ENCODE measurements at places on chromosomes 7 and 10.

DNA sequence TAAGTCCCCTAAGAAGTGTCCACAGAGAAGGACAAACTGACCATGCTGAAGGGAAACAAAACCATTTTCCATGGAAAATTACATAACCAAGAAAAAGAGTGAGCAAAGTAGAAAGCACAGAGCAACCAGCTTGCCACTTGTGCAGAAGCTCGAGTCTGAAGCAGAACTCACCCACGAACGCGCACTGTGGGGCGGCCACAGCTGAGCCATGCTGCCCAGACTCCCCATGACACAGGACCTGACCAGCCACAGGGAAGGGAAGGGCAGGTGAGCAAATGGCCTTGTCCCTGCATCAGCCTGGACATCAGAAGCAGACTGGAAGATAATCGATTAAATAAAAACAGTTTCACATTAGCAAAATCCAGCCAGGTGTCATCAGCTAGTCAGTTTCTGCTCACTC, 95.7 kb downstream of the TCERG1L start:
- DNase-seq: no peak

- no peak for DNase-seq
Measured at GRCh38 chr7:15248514-15248913, 313.3 kb downstream of the AGMO start.

DNA sequence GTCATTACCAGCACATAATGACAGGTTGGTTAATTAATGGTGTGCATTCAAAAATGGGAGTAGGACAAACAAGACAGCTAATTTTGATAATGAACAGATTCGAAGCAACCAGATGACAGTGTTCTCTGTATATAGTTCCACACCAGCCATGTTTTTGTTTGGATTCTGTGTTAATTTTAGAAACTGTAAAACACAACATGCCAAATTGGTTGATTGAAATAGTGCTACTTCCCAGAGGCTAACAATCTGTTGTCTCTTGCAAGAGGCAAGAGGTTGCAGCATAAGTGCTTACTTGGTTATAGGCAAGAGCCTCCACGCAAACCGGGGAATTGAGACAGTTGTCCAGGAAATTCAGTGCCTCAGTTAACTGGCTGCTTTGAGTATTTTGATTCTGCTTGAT, 170.2 kb upstream of the HABP2 start:
- DNase-seq: no peak

DNA sequence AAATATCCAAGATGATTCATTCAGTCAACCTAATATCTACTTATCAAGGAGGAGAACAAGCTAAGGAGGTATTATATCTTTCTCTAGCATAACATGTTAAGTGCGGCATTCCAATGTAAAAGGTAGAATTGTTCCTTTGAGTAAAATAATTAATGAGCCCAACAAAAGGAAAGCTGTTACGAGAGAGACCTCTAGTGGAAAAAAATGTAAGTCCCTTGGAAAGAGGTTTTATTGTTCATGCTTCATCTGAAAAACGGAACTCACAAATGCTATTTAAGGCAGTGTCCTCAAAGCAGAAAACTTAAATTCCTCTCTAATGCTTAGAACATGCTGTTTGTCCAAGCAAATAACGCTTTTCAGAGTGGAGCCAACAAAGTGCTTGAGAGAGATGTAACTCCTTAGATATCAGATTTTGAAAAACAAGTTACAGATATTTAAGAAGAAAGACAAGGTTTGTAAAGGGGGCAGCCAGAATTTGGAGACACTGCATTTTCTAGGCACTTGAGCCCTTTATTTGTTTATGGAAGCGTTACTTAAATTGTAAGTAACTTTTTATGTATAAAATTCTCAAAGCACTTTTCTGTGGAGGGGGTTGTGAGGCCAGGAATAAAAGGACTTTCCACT, 119.9 kb downstream of the TFEC start:
- no peak for DNase-seq

- no peak for DNase-seq
Measured at GRCh38 chr10:86295791-86296190, 70.8 kb downstream of the GRID1 start.

DNA sequence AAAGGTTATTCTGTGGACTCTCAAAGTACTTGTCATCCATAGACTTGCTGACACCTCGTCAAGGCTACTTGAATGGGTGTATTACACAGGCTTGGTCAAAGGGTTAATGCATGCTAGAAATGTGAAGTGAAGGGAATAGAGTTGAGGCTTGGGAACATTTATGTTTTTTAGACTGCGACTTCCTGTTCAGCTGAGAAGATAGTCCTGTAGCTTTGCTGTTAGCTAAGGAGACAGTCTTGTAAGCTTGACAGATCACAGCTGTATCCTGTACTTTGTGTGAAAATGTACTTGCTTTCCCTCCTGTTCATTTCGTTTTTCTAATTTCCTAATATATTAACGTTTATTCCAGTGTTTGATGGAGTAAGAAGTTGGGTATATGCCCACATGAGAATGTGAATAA, 52.1 kb downstream of the ADD3 start:
- no peak for DNase-seq
